Activated CD4-positive, alpha-beta memory T cell treated with anti-CD3 and anti-CD28 coated beads for 36 hours (primary cell): ENCODE measurements at places on chromosomes 7 and 10. TPM values are rescaled to one million over a fixed set of nuclear protein-coding genes. Genes with fewer than 3 reads are reported as not detected.

- H3K27ac ChIP-seq = peak overlapping the region; percentile 89
- peak; percentile 83 for DNase-seq
- H3K4me1 ChIP-seq = peaks cover 42% of the 10 kb centered on the region
- H3K4me3 ChIP-seq = peak overlapping the region; percentile 75
These were observed 102.2 kb upstream of the ZNF438 start for GRCh38 chr10:31133792-31134310.

The SSMEM1 gene
- total RNA-seq = not detected

- no peak for DNase-seq
- H3K27ac ChIP-seq = no peak overlapping the region
- H3K27me3 ChIP-seq = no peaks in the 10 kb centered on the region
- H3K4me1 ChIP-seq = no peaks in the 10 kb centered on the region
- H3K4me3 ChIP-seq = no peak overlapping the region
These were observed 124.6 kb downstream of the LRRTM3 start for GRCh38 chr10:67050415-67050814.

- peaks cover 10% of the 10 kb centered on the region for H3K27me3 ChIP-seq
- no peak overlapping the region for H3K4me3 ChIP-seq
- H3K27ac ChIP-seq = no peak overlapping the region
- H3K36me3 ChIP-seq = no peaks in the 10 kb centered on the region
These were observed 75.7 kb downstream of the AKR1D1 start for GRCh38 chr7:138151731-138152577.

- no peak overlapping the region for H3K4me3 ChIP-seq
- H3K27ac ChIP-seq = no peak overlapping the region
- DNase-seq = no peak
- H3K4me1 ChIP-seq = peaks cover 2% of the 10 kb centered on the region
- no peaks in the 10 kb centered on the region for H3K36me3 ChIP-seq
These were observed 4.5 kb downstream of the VSTM4 start for GRCh38 chr10:49110684-49111319.

- no peaks in the 10 kb centered on the region for H3K36me3 ChIP-seq
- H3K27me3 ChIP-seq = peaks cover 20% of the 10 kb centered on the region
- DNase-seq = no peak
- H3K4me1 ChIP-seq = peaks cover 18% of the 10 kb centered on the region
- H3K4me3 ChIP-seq = no peak overlapping the region
These were observed 97.1 kb downstream of the TCF7L2 start for GRCh38 chr10:113047151-113047550.

DNA sequence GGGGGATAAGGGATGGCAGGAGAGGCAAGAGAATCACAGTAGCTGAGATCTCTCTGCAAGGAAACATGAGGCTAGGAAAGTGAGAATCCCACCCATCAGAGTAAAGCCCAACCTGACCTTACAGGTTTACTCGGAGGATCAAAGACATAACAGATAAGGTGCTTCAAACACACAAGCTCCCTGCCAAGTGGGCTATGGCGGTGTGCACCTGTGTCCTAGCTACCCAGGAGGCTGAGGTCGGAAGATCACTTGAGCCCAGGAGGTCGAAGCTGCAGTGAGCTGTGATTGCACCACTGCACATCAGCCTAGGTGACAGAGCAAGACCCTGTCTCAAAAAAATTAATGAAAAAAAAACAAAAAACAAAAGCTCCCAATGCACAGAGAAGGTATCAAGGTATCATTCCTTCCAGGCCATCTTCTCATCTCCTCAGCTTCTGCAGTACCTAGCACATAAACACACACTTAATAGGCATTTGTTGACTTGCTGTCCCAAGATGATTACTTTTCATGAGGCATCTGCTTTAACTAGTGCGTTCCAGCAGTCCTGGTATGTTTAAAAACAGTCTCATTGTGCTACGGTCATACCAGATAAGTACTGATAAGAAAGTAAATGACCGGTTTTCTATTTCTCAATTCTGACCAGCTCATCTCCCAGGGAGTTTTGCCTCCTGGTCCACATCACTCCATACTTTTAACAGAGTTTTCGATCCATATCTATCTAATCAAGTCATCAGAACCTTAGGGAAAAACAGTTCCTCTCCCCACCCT is 13.3 kb downstream of the GNA12 start:
- DNase-seq = no peak
- no peak overlapping the region for H3K4me3 ChIP-seq
- peaks cover 5% of the 10 kb centered on the region for H3K4me1 ChIP-seq
- no peak overlapping the region for H3K27ac ChIP-seq
- peaks cover 11% of the 10 kb centered on the region for H3K36me3 ChIP-seq

The MAGI2 gene
- total RNA-seq = 0.17 TPM

The SLC16A9 gene
- total RNA-seq = 0.44 TPM

GRCh38 chr10:54478601-54479000 is 322.4 kb downstream of the PCDH15 start:
- H3K27ac ChIP-seq = no peak overlapping the region
- H3K27me3 ChIP-seq = no peaks in the 10 kb centered on the region
- DNase-seq = no peak

DNA sequence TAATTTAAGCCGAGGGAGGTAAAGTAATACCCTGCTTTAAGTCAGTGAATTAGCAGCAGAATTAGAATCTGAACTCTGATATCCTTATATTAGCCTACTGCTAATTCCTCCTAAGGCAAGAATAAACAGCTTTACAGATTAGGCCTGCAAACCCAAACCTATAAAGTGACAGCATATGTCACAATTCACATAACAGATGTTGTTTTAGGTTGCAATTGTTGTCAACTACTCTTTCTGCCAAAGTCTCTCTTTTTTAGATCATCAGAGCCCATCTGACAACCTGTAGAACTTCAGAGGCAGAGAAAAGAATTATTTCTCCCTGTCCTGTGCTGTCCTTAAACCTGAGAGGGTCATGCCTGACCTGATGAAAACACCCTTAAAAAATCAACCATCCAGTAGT is 167.2 kb downstream of the PRKG1 start:
- no peak overlapping the region for H3K27ac ChIP-seq
- no peak for DNase-seq
- H3K4me3 ChIP-seq = no peak overlapping the region
- H3K4me1 ChIP-seq = no peaks in the 10 kb centered on the region
- H3K27me3 ChIP-seq = no peaks in the 10 kb centered on the region

DNA sequence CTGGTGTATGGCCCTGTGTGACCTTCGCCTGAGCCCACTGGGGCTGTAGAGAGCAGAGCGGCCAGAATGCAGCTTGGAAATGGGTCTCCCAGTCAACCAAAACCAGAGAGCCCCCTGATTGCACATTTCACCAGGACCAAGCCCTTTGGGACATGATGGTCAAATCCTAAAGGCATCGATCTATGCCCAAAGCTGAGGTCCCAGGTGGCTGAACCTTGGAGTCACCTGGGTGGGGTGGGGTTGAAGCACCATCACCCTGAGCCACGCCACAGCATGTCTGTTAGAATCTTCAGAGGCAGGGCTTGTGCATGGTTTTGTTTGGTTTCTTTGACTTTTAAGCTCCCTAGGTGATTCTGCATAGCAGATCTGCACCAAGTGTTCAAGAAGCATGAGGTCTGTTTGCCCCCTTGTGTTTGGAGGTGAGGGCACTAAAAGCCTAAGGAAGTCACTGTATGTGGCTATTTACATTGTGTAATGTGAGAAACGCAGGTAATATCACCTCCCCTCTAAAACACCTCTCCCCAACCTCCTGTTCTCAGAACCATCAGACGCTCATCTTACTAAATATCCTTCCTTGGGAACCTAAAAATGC is 9.6 kb downstream of the PKD1L1 start:
- H3K27ac ChIP-seq = no peak overlapping the region
- no peak for DNase-seq
- no peak overlapping the region for H3K4me3 ChIP-seq
- no peaks in the 10 kb centered on the region for H3K36me3 ChIP-seq
- peaks cover 19% of the 10 kb centered on the region for H3K4me1 ChIP-seq

The YWHAG gene
- total RNA-seq = 127 TPM

The GHRHR gene
- not detected for total RNA-seq

- peaks cover 3% of the 10 kb centered on the region for H3K4me1 ChIP-seq
- peaks cover 2% of the 10 kb centered on the region for H3K27me3 ChIP-seq
- no peak overlapping the region for H3K4me3 ChIP-seq
These were observed 303.5 kb upstream of the MGMT start for GRCh38 chr10:129163531-129163930.

DNA sequence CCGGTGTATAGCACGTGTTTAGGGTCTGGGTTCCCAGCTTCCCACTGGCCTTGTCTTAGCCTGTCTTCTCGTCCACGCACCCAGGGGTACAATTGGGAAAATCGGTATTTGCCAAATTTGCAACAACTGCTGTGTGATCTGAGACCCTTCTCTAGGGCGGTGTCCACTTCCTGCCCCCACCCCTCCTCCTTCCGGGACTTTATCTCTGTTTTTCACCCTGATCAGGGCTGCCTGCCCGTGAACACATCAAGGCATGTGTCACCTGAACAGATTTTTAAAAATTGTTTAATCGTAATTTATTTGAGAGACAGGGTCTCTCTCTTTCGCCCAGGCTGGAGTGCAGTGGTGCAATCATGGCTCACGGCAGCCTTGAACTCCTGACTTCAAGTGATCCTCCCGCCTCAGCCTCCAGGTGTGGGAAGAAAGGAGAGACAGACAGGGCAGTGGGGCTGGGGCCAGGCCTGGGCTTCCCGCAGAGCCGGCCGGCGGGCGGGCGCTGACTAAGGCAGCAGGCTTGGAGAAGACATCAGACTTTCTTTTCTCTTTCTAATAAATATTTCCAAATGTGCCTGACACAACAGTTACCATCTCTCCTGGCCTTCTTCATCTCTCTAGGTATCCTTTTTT is 27.5 kb downstream of the ELFN1 start:
- peaks cover 2% of the 10 kb centered on the region for H3K4me1 ChIP-seq
- peaks cover 4% of the 10 kb centered on the region for H3K27me3 ChIP-seq
- no peak for DNase-seq
- no peak overlapping the region for H3K27ac ChIP-seq
- H3K4me3 ChIP-seq = no peak overlapping the region

GRCh38 chr10:33799281-33799943 is 464.9 kb upstream of the NRP1 start:
- no peak overlapping the region for H3K4me3 ChIP-seq
- H3K36me3 ChIP-seq = no peaks in the 10 kb centered on the region
- H3K27me3 ChIP-seq = no peaks in the 10 kb centered on the region

DNA sequence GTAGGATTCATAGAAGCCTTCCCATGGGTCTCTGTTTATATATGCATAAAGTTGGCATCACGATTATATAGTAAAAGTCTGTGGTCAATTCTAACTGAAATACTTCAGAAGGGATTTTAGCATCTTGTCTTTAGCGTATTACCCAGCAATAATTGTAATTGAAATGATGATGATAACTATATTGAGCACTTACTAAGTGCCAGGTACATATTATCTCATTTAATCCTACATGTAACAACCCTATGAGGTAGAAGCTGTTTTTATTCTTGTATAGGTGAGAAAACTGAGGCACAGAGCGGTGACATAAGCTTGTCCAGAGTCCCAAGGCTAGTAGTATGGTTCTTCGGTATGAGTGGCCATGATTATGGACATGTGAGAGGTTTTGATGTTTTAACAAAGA is 33.8 kb downstream of the PANK1 start:
- H3K4me3 ChIP-seq = no peak overlapping the region
- H3K36me3 ChIP-seq = peaks cover 6% of the 10 kb centered on the region
- DNase-seq = no peak
- H3K27ac ChIP-seq = no peak overlapping the region
- no peaks in the 10 kb centered on the region for H3K27me3 ChIP-seq

DNA sequence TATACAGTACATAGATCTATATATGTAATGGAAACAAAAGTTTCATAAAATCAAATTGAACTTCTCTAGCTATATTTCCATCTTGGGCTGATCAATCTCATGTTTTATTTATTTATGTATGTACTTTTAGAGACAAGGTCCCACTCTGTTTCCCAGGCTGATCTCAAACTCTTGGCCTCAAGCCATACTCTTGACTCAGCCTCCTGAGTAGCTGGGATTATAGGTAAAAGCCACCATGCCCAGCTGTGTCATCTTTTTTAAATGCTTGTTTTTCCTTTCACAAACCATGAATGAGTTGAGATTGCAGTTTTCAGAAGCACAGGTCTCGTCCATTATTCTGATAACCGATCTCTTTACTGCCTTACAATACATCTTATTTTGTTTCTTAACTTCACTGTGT is 400.9 kb downstream of the KCNMA1 start:
- no peaks in the 10 kb centered on the region for H3K27me3 ChIP-seq
- DNase-seq = no peak
- no peak overlapping the region for H3K27ac ChIP-seq
- no peaks in the 10 kb centered on the region for H3K36me3 ChIP-seq
- H3K4me3 ChIP-seq = no peak overlapping the region

The RBM48 gene
- 11.7 TPM for total RNA-seq

DNA sequence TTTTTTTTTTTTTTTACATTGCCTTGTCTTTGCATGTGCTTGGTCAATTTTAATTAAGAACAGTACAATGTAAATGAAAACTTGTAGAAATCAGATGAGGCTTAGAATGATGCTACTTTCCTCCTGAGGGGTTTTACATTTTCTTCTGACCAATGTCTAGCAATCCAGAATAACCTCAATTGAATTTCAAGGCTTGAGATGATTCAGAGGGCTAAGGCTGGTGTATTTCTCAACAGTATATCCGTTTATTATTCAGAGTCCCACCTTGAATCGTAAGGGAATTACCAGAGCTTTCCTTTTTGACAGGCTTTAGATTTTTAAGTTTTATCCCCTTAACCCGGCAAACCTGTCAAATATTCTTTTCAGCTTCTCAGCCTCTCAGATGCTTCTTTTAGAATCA is 231.2 kb upstream of the STK17A start:
- peaks cover 3% of the 10 kb centered on the region for H3K36me3 ChIP-seq
- no peak overlapping the region for H3K4me3 ChIP-seq
- H3K4me1 ChIP-seq = no peaks in the 10 kb centered on the region
- no peak for DNase-seq
- no peak overlapping the region for H3K27ac ChIP-seq
- peaks cover 42% of the 10 kb centered on the region for H3K27me3 ChIP-seq

The STOX1 gene
- 0.36 TPM for total RNA-seq

- H3K36me3 ChIP-seq = no peaks in the 10 kb centered on the region
- H3K4me1 ChIP-seq = peaks cover 20% of the 10 kb centered on the region
- peak overlapping the region; percentile 57 for H3K27ac ChIP-seq
- H3K4me3 ChIP-seq = peak overlapping the region; percentile 6
- DNase-seq = peak; percentile 77
- H3K27me3 ChIP-seq = no peaks in the 10 kb centered on the region
These were observed 121.0 kb downstream of the HIP1 start for GRCh38 chr7:75617634-75618234.

The SSC4D gene
- total RNA-seq = 0.81 TPM

The SPDYE1 gene
- total RNA-seq = not detected

- H3K4me1 ChIP-seq = peaks cover 25% of the 10 kb centered on the region
- H3K36me3 ChIP-seq = peaks cover 9% of the 10 kb centered on the region
- no peaks in the 10 kb centered on the region for H3K27me3 ChIP-seq
- no peak overlapping the region for H3K27ac ChIP-seq
- DNase-seq = no peak
- H3K4me3 ChIP-seq = no peak overlapping the region
These were observed 13.8 kb downstream of the UBE2D1 start for GRCh38 chr10:58348571-58349033.

The XRCC2 gene
- 13.6 TPM for total RNA-seq

The OR13A1 gene
- total RNA-seq = not detected

- no peak overlapping the region for H3K4me3 ChIP-seq
- peaks cover 15% of the 10 kb centered on the region for H3K36me3 ChIP-seq
- no peaks in the 10 kb centered on the region for H3K27me3 ChIP-seq
- H3K27ac ChIP-seq = peak overlapping the region; percentile 63
These were observed 93.4 kb downstream of the AVL9 start for GRCh38 chr7:32588657-32589056.

The TMEM273 gene
- total RNA-seq = 108 TPM
